Head of caudate nucleus (tissue), 42 donors: ENCODE measurements at places on chromosomes 5 and 9.

DNA sequence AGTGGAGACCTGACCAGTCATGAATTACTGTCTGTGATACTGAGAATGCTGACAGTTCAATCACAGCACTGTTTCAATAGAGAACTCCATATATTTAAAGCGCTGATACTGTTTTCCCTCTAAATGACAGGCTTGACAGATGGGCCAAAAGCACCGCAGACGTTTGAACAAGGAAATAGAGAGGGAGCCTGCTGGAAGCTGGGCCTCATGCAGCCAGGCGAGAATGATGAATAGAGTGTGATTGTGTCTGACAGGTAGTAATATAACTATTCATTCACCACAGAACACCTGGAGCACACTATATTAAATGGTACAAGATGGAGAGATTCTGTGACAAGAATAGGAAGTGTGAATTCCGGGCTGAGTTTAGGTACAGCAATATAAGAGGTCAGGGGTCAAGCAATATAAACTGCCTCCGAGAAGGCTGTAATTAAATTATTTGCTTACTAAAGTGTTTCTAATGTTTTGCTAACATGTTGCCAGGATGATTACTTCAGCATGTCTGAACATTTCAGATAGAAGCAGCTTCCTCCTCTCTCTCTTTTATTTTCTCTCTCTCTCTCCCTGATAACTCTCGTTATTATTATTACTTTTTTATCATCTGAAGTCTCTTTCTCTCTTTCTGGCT lies 297.7 kb downstream of the CSNK1G3 start:
- no peak for DNase-seq

GRCh38 chr5:153551537-153552079 lies 61.1 kb downstream of the GRIA1 start:
- DNase-seq: no peak

DNA sequence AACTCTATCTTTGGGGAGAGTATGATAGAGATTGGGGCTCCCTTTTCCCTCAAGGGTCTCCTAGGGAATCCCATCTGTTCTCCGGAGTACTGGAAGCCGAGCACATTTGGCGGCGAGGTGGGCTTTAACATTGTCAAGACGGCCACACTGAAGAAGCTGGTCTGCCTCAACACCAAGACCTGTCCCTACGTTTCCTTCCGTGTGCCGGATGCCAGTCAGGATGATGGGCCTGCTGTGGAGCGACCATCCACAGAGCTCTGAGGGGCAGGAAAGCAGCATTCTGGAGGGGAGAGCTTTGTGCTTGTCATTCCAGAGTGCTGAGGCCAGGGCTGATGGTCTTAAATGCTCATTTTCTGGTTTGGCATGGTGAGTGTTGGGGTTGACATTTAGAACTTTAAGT lies 21.5 kb downstream of the PTGS1 start:
- no peak for DNase-seq

GRCh38 chr9:115328228-115328627 lies 210.3 kb upstream of the TNC start:
- DNase-seq: no peak

GRCh38 chr9:2354216-2354615 lies 267.4 kb upstream of the VLDLR start:
- DNase-seq: no peak
